ENCODE measurements at places on chromosomes 1 and 21. TPM values are rescaled to one million over a fixed set of nuclear protein-coding genes. Genes with fewer than 3 reads are reported as not detected.

- no peak for DNase-seq
Measured at GRCh38 chr21:44752671-44753235, 41.4 kb upstream of the TSPEAR start.

DNA sequence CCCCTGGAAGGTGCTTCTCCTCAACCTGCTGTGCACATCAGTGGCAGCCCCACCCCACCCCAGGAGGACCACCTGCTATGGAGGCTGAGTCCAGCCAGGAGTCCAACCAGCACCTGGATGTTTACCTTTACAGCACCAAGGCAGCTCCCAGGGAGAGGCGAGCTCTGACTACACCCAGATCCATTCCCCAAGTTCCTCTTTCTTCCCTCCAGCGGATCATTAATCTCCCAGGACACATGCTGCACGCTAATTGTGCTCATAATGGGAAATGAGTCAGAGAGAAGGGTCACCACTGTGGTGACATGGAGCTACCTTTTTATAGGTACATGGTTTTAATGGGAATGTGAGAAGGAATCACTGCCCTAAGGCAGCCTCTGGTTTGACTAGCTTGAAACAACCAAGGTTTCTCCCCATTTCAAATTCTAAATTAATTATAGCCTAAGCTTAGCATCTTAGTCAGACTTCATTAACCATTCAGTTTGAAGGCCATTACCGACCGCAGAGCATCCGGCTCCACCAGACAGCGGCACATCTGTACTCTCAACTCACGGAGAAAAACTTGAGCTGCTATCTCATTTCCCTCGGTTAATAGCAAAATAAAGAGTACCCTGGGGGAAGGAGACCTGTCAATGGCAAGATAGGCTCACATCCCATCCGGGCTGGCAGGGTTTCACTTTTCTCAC lies 173.1 kb upstream of the GALNT2 start:
- no peak for DNase-seq

GRCh38 chr1:162970021-162970420 lies 99.1 kb upstream of the RGS4 start:
- no peak for DNase-seq

DNA sequence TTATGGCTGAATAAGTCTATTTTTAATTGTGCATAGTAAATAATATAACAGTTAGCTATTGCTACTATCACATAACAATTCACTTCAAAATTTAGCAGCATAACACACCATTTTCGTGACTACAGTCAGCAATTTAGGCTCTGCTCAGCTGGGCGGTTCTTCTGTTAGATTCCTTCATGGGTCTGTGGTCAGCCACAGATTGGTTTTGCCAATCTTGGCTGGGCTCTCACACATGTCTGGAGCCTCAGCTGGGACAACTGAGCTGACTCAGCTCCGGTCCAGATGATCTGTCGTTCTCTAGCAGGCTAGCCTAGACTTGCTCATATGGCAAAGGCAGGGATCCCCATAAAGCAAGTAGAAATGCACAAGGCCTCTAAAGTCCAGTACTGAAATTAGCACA lies 15.1 kb upstream of the CDC42BPA start:
- no peak for DNase-seq

- DNase-seq: peak; percentile 28
Measured at GRCh38 chr21:45794027-45794426, 150.5 kb downstream of the PCBP3 start.

DNA sequence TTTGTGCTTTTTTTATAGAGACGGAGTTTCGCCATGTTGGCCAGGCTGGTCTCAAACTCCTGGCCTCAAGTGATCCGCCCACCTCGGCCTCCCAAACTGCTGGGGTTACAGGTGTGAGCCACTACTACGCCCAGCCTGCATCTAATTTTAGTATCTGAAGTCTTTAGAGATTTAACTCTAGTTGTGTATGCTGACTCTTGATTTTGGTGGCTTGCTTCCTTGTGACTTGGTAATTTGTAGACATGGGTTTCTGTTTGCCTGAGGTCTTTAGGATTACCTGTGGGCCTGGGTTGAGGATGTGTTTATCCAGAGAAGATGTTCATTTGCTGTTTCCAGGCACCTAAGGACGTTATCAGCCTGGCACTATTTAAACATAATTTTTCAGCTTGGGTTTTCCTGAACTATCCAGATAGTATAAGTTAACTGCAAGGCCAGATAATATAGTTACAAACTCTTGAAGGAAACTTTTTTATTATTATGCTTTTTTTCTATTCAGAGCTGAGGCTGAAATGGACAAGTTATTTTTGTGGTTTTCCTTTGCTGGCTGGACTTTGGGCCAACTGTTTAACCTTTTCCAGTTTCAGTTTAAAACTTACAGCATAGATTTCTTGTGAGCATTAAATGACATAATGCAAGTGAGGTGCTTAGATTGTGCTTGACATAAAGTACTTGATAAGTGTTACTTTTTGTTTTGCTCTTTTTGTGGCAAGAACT lies 7.5 kb upstream of the VASH2 start:
- no peak for DNase-seq

GRCh38 chr1:210653771-210654170 lies 325.1 kb downstream of the HHAT start:
- DNase-seq: peak; percentile 8

DNA sequence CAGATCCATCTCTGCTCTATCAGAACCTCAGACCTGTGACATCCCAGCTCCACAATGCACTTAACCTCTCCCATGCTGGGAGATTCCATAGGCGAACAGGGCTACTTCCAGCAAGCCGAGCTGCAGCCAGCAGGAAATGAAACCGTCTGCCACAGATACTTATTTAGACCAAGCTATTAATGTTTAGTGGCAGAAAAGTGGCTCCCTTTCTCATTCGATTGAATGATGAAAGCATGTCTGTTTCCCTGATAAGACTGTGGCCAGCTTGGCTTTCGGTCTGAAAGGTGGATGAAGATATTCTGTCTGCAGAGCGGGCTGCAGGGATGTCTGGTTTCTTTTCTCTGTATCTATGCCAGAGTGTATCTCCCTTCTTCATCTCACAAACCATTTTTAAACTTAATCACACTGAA lies 146.4 kb downstream of the GREM2 start:
- no peak for DNase-seq

DNA sequence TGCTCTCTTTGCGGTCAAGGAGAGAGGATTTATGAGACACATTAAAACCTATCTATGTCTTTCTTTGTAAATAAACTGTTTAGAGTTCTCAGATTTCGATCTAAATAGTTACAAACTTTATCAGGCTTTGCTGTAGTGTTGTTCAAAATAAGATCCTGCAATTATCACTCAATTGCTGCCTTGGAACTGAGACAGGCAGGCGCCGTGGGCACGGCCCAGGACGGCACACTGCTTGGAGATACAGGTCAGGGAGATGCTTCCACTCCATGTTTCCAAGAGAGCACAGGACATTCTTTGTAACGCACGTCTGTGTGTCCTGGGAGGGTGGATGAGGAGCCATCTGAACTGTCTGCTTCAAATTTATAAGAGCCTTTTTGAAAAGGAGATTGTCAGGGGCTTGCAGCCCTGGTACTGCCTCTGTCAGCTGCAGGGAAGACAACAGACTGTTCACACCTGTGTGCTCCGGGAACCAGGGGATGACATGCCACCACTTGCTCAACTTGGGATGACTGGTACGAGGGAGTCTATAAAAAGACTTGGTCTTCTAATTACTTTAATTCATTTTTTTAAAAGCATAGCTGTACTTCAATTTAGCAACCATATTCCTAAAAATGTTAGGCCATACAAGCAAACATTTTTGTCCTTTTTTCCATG lies 472.9 kb upstream of the RUNX1 start:
- no peak for DNase-seq

DNA sequence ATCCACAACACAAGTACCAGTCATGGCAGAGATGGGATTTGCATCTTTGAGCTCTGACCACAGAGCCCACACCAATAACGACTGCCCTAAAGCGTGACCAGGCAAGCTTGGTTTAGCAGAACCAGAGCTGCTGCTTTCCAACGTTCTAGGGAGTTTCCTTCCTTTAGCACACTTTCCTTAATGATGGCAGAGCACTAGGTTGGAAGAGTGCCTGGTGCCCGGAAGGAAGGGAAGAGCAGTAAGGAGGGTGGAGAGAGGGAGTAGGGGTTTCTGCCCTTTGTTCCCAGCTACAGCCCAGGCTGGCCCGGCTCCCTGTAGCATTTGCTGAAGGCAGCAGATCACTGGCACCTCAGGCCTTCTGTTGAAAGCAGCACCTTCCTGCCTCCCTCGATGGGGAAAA lies 6.1 kb upstream of the EVA1C start:
- no peak for DNase-seq

- DNase-seq: peak; percentile 66
Measured at GRCh38 chr1:234621657-234622335, 11.8 kb upstream of the IRF2BP2 start.

GRCh38 chr1:88327391-88328267 lies 356.4 kb upstream of the PKN2 start:
- peak; percentile 64 for DNase-seq

DNA sequence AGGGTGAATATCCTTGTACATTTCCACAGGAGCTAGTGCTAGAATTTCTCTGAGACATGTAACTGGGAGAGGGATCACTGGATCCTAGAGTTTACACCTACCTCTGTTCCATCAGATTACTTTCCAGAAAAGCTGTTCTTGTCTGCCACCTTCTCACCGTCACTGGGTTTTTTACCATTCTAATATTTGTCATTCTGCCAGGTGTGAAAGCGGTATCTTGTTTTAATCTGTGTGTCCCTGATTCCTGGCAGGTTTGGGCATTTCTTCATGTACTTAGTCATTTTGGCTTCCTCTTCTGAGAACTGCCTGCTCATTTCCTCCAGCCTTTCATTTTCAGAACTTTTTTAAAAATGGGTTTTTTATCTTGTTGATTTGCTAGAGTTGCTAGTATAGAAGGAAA lies 5.1 kb downstream of the PMF1 start:
- DNase-seq: no peak

DNA sequence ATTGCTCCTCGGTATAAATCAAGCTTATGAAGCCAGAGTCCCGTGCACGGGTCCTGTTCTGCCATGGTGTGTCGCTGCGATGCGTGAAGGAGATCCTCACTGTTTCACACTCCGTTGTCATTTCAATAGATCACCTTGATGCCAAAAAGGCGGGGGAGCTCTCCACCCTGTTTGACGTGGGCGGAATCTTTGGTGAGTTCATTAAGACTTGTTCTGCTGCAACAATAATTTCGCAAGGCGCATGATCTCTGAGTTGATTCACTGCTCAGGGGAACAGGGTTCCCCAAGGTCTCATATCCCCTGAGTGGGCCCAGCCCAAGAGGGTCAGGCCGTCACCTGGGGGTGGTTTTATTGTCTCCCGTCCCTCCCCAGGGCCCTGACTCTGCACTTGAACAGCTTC lies 50.0 kb downstream of the SLC37A1 start:
- DNase-seq: no peak

GRCh38 chr1:159949981-159950381 lies 4.1 kb downstream of the SLAMF9 start:
- no peak for DNase-seq

- DNase-seq: peak; percentile 80
Measured at GRCh38 chr1:238647877-238648276, 738.5 kb upstream of the CHRM3 start.

GRCh38 chr1:209787551-209787950 lies 3.2 kb upstream of the C1orf74 start:
- DNase-seq: no peak

- DNase-seq: no peak
Measured at GRCh38 chr1:53367503-53368313, 39.8 kb upstream of the LRP8 start.

DNA sequence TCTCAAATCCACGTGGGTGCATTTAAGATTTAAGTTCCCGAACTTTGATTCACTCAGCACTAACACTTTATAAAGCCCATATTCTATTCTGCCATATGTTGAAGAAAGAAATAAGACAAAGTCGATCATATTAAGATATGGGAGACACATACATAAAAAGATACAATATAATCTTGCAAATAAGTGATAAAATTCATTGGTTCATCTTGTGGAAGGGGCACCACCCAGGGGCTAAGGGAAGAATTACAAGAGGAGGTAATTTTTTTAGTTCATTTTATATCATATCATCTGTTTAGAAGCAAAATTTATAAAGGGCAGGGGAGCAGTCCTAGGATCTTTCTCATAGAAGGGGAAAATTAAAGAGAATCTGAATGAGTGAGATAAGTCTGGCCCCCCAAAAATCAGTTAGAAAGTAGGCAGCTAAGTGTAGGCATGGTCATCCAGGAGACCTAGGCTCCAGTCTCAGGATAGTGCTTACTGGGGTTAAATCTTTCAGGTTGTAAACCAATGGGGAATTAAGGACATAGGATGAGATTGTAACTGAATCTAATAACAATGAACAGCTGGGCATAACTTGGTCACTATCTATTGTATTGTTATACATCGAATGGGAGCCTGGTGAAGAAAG lies 124.2 kb upstream of the L1TD1 start:
- no peak for DNase-seq

- DNase-seq: no peak
Measured at GRCh38 chr1:87137342-87137739, 191.3 kb upstream of the LMO4 start.

DNA sequence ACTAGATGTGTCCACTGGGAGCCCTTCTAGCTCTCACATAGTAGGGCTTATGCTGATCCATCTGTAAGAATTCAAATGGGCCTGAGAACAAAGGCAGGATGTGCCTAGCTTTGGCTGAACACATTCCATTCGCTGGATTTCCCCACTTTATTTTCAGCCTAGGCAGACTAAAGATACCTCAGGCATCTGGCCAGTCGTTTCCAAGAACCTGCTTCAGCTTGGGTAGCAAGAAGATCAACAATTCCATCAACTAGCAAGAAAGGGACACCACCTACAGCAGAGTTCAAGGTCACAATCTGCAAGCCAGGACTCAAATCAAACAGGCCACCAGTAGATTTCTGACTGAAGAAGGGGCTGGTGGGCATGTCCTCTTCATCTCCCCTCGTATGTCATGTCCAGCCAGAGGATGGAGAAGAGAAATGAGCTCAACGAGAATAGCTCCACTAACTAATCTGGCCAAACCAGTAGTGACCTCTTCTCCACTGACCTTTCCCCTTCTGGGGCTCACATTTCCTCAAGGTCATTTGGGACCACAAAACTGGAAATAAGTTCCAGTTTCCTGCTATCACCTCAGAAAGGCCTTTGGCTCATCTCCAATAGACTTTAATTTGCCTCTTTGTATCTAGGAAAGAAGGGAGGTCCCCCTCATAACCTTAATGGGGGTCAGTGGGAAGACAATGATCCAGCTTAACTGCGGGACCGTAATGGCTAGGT lies 14.2 kb downstream of the TXNIP start:
- DNase-seq: no peak

The KCNQ4 gene
- not detected for total RNA-seq

The SELENBP1 gene
- total RNA-seq: not detected

The DMBX1 gene
- not detected for total RNA-seq

The SSR2 gene
- 305 TPM for total RNA-seq

The DNAJC16 gene
- total RNA-seq: 6.8 TPM

The DBT gene
- 1.8 TPM for total RNA-seq

The CADM3 gene
- 0.07 TPM for total RNA-seq

The FAM78B gene
- 0.68 TPM for total RNA-seq

The MAP3K7CL gene
- 2.0 TPM for total RNA-seq

The NUP210L gene
- not detected for total RNA-seq

The DRAXIN gene
- total RNA-seq: not detected

The RCSD1 gene
- total RNA-seq: not detected

The GSTM1 gene
- total RNA-seq: not detected

All from Caki2 (cell line).